ENCODE measurements at places on chromosomes 11 and 22. TPM values are rescaled to one million over a fixed set of nuclear protein-coding genes. Genes with fewer than 3 reads are reported as not detected.
A peak's percentile ranks its signal among the peaks of the same experiment; 100 is the strongest.

DNA sequence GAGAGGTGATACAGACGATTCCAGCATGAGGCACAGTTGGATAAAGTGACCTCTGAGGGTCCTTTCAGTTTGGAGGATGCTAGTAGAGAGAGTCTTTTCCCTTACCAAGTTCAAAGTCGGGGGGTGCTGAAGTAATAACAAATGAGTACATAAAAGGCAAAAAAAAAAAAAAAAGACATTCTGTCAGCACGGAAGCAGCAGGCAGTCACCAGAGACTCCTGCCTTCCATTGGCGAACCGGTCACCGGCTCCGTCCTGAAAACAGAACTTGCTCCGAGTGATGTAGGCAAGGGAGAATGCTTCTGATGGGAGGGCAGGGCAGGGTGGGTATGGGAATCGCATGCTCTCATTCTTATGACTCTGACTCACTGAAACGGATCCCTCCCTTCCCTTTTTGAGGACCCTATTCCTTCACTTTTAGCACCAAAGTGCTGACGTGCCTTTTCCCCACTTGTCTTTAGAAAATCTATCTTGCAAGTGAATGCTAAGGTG lies 65.9 kb downstream of the PRR5L start:
- DNase-seq, result peak; percentile 23

GRCh38 chr22:26587991-26588613 lies 1.8 kb downstream of the TPST2 start:
- no peak for DNase-seq

GRCh38 chr11:132792341-132793140 lies 739.8 kb downstream of the OPCML start:
- DNase-seq, result no peak

GRCh38 chr11:15493066-15493465 lies 378.3 kb downstream of the INSC start:
- DNase-seq, result no peak

DNA sequence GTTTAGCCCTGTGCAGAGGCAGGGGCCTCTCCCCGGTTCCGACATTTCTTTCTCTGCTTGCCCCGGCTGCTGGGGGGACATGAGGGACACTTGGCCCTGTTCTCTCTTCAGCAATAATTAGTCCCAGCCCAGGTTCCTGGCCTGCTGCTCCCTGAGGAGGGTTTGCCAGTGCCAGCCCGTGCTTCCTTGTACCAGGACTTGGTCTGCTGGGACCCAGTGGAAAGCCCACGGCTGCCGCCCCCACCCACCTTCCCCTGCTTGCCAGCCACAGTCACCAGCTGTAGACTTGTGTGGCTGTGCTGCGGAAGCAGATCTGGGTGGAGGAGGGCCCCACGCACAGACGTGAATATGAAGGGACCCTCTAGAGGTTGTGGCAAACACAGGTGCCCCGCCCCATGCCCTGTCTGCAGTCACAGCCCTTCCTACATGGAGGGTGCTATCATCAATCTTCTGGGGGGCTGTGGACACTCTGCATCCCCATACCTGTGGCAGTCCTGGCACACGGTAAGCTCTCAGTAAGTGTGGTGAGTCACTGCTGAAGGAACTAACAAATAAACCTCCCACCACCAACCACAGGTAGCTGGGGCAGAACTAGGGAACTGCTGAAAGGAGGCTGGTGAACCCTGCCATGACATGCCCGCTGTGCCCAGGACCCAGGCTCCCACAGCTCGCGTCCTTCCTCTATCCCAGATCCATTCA lies 949 bp downstream of the TP53AIP1 start:
- DNase-seq, result no peak

DNA sequence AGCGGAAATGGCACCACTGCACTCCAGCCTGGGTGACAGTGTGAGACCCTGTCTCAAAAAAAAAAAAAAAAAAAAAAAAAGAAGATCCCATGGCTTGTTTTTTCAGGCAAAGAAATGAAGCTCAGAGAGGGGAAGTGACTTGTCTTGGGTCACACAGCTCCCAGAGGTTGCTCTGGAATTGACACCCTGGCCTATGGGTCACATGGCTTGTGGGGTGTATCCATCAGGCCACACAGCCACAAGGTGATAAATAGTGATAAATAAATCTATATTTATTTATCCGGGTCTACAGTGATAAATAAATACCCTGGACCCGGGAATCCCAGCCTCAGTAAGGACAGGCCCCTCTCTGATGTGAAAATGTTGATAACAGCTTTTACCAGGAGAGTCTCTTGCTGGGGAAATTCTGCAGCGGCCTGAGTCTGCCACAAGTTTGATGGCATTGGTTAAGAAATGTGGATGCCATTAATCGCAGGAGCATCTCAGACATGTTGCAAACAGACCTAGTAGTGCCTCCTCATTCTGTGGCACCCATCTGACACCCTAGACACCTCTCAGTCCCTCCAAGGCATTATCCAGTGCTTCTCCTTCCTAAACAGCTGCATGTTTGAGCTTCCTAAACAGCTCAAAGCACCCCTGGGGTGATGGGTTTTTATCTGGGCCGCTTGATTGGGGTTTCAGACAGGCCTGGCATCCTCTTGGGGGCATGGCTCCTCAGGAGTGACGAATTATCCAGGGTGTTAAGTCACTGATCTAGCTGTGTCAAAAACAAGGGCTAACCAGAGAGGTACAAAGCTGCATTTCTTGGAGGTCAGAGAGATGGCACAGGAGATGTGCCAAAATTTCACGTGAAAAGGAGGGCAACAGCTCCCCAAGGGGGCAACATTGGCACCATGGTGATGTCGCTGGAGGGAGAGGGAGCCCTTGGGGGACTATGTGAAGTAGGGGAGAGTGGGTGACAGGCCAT lies 1.9 kb upstream of the EMID1 start:
- DNase-seq, result no peak

DNA sequence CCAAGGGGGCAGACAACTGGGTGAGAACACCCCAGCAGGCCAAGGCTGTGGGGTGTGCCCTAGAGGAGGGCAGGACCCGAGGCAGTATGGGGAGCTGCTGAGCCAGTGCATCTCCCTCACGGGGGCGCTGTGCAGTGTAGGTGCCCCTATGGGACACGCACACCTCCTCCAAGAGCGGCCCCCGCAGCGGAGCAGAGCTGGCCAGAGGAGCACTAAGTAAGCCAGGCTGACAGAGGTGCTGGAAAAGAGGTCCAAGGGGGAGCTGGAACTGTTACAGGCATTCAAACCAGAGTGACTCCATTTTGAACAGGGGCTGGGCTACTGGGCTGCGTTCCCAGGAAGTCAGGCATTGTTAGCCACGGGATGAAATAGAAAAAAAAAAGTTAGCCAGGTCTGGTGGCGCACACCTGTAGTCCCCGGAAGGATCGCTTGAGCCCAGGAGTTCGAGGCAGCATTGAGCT lies 41.8 kb downstream of the TST start:
- DNase-seq, result no peak

GRCh38 chr22:20440637-20441591 lies 3.3 kb upstream of the SCARF2 start:
- DNase-seq, result no peak

DNA sequence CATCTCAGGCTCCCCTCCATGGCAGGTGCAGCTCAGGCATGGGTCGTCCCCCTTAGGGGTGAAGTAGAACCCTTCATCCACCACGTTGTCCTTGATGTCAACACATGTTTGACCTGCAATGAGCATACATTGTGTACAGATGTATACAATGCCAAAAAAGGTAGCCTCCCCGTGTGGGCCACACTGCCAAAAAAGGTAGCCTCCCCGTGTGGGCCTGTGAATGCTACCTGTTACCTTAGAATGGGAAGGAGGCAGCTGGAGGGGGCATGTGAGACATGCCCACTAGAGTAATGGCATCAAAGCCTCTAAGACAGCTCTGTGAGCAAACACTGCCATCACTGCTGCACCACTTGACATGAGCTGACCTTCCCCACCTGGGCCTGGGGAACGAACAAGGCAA lies 73.7 kb downstream of the DGCR2 start:
- DNase-seq, result no peak

DNA sequence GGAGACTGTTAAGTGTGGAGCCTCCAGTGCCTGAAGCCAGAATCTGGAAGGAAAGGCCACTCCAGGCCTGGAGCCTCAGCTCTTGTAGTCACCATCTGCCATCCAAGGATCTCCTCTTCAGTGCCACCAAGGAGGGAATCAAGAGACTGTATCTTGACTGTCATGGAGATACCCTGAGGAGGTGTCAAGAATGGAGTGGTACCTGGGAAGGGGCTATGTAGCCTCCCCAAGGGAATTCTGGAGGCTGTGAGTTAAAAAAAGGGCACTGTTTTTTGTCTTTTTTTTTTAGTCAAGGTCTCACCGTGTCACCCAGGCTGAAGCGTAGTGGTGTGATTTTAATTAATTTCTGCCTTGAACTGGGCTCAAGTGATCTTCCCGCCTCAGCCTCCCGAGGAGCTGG lies 3.2 kb upstream of the C22orf15 start:
- DNase-seq, result no peak

DNA sequence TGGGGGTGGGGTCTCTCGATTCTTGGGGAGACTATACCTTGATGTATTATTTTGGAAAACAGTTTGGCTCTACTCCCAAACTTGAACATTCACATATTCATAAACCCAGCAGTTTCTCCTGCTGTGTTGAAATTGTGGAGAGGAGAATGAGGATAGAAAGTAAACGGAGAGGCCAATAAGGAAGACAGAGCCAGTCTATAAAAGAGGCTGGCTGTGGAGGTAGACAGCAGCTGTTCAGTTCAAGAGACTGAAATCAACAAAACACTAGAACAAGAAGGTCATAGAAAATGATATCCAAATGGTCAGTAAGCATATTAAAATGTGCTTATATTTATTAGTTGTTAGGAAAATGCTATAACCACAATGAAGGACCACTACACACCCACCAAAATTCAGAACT lies 1.9 kb upstream of the MOGAT2 start:
- DNase-seq, result no peak

DNA sequence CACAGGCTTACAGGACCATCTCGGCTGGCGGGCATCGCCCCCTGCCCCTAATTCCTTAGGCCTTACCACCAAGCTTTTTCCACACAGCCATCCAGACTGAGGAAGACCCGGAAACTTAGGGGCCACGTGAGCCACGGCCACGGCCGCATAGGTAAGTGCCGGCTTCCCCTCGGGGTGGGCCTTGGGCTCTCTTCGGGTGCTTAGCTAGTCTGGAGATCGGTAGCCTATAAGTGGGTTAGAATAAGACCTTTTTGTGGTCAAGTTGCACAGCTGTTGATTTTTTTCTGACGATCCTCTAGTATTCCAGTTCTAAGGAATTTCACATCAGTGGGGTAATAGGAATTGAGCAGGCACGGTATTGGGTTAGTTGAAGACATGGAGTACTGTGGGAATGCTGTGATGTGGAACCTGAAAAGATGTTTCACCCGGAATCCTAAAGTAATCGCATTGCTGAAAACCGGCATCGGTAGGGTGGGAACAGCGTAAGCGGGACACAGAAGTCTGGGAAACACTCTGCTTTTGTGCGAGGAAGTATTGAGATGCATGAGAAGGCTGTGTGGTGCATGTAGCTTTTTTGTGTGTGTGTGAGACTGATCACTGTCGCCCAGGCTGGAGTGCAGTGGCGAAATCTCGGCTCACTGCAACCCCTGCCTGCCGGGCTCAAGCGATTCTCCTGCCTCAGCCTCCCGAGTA lies 669 bp downstream of the RPL27A start:
- no peak for DNase-seq

- DNase-seq, result no peak
These were observed 50.4 kb upstream of the C11orf87 start for GRCh38 chr11:109371444-109372176.

- no peak for DNase-seq
These were observed 132.3 kb downstream of the CEP164 start for GRCh38 chr11:117459979-117460300.

DNA sequence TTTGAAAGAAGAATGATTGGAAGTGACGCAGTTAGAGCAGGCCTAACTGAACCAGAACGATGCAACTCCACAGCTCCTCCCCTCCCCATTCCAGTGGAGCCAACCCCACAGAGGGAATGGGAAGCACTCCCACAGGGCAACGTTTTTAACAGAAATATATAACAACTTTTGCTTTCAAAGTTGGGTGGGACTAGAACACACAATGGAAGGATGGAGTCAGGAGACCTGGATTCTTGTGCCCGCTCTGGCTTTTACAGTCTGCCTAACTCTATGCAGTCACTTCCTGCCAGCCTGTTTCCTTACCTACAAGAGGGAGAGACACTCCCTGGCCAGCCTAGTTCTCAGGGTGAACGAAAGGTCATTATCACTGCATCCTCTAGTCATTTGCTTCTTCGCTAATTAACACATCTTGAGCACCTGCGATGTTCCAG lies 75.5 kb downstream of the PACSIN2 start:
- DNase-seq, result no peak

DNA sequence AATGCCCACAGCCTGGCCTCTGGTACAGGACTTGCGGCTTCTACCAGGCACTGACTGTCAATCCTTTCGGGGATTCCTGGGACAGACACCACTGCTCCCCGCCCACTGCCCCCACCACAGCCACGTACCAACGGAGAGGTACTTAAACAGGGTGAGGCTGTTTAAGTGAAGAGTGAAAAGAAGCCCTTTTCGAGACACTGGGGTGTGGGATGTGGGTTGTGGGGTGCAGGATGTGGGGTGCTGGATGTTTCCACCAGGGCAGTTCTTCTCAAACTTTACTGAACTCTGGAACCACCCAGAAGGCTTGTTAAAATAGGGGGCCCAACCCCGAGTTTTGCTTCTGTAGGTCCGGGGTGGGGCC lies 34.2 kb upstream of the PRR5 start:
- DNase-seq, result no peak

DNA sequence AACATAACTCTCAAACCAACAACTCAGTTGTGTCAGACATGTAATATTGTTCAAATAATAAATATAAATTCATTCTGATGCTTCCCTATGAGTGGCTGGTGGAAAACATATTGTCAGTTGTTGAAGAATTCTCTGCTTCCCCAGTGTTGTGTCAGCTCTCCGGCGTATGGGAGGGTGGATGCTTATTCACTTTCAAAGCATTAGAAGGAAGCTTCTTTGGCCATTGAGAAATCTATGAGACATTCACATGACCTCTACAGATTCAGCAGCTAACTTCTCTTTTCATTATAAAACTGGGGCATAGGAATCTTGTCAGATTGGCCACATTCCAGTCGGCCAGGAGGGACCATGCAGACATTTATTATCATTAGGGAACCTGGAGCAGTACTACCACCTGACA lies 2.9 kb downstream of the OR51V1 start:
- no peak for DNase-seq

DNA sequence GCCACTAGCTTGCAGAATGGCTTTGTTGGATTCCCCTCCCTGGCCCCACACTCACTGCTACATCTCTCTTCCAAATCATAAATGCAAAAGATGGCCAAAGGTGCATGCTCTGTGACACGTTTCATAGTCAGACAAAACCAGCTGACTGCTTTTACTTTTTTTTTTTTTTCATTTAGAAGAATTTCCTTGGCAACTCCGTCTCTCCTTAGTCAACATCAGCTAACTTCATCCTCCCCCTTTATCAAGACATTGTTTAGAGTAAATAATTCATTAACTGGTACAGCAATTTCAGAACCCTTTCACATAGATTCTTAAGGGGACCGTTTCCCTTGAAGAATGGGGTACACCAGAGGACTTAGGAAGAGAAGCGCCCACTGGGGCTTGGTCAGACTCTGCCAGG lies 16.0 kb downstream of the KCNQ1OT1 start:
- DNase-seq, result no peak

GAS2 gene
- 18.9 TPM for total RNA-seq

CDC45 gene
- total RNA-seq, result 6.0 TPM

IL18 gene
- 21.6 TPM for total RNA-seq

TMPRSS4 gene
- total RNA-seq, result 2.5 TPM

CNIH2 gene
- total RNA-seq, result 0.59 TPM

CYTH4 gene
- total RNA-seq, result 13.2 TPM
